ENCODE measurements at places on chromosomes 3 and 15.

DNA sequence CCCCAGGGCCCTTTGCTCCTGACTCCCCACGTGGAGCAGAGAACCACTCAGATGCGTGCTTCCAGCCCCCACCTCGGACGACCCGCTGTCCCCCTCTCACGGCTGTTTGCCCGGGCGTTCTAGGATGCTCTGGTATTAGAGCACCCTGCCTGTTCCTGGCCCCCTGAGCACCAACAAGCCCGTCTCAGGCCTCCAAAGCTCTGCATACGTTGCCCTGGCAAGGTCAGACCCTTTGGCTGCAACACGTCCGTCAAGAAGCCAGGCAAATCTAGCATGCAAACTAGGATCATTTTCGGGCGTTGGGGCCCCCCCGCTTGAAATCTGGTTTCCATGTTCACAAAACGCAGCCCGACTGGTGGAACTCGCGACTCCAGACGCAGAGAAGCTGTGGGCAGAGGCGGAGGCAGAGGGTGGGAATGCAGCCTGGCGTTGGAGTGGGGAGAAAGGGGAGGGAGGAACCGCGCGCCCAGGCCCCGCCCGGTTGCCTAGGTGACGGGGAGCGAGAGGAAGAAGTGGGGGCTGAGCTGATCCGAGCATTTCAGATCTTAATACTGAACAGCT lies 86.2 kb upstream of the PIAS1 start:
- peak; percentile 46 for DNase-seq

GRCh38 chr3:20039765-20040547 lies at the start of gene KAT2B:
Gene KAT2B (plus strand): TSS chr3:20040446. CDS start chr3:20040478, 32 bp downstream.
- peak; percentile 79 for DNase-seq

DNA sequence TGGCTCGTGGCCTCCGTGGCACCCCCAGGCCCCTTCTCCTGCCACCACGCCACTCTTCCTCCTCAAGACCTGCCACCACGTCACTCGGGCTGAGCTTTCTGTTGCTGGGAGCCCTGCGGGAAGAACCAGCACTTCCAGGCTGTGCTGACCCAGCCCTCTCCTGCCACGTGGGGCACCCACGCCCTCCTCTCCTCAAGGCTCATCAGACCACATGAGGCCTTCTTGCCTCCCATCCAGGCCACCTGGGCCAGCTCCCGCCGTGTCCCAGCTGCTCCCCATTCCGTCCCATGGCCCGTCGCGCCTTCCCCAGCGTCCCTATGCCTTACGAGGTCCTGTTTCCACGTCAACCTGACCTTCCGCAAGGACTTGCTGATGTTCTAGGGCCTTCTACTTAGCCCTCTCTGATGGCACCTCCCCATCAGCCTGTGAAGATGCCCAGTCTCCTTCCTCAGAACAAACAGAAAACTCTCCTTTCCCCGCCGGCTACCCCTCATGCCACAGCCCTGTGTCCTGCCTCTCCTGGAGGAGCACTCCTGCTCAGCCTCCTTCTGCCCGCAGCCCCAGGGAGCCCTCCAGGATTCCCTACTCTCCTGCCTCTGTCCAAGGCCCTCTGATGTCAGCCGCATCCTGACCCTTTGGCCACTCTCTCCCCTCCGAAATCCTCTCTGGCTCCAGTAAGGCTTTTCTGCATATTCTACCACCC lies 71.1 kb upstream of the BLM start:
- DNase-seq = no peak

DNA sequence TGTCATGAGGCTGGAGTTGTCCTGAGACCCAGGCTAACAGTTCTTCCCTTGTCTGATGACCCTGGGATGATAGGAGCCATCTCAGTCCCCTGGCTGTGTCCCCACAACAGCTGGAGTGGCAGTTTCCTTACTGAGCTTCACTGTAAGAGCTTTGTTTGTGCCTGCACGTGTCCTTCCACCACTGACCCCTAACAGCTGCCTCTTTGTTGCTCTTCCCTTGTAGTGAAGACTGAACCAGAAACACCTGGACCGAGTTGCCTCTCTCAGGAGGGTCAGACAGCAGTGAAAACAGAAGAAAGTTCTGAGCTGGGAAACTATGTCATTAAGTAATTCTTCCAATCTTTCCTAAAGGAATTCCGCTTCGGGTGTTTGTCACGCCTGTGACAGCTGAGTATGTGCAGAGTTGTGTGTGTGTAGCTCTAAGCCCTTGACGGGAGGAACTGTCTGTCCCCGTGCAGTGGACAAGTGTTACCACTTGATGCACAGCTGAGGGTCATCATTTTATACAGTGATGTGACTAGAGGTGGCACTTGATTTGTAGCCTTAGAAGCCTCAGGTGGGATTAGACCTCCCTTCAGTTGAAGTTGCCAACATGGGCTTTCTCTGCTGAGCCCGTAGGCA lies 25.0 kb downstream of the MAP6D1 start:
- DNase-seq = no peak

DNA sequence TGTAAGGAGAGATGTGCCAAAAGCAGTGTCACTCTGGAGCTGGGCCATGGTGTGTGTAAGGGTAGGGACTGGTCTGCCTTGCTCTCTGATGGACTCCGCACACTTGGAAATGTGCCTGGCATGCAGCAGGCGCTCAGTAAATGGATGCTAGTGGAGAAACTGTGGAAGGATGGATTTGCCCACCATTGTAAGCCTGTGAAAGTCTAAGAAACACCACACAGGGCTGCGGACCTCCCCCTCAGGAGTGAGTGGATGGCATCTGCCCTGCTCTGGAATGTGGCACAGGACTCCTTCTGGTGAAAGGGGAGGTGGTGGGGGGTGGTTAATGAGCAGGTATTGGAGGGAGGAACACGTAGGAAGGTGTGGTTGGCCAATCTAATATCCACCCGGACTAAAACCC lies 62.2 kb upstream of the ACAN start:
- no peak for DNase-seq

GRCh38 chr15:58604455-58604923 lies 145.0 kb downstream of the ADAM10 start:
- peak; percentile 43 for DNase-seq

DNA sequence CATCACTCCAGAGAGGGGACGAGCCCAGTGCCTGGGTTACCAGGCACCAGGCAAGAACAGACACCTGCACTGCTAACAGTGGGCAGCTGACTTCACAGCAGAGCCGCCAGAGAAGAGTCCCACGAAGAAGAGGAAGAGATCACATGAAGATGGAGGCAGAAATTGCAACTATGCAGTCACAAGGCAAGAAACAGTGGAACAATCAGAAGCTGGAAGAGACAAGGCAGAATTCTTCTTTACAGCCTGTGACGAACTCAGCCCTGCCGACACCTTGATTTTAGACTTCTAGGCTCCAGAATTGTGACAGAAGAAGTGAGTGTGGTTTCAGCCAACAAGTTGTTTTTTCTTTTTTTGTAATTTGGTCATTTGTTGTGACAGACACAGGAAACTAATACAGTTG lies 59.2 kb downstream of the IL12A start:
- DNase-seq = no peak

DNA sequence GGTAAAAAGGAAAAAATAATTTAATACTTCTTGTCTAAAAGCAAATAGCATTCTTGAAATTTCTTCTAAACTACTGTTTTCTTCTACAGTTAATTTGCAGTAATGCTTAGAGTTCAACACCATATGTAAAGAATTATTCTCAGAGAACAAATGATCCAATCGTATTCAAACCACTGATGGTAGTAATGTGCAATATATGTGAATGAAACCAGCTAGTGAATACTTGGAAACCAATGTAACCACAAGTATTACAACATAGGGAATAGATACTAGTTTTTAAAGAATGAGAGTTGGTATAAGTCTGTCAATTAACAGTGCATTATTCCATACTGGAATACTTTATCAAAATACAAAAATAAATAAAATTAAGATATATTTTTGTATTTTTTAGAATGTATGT lies 850.0 kb downstream of the DIPK2A start:
- DNase-seq = no peak
